ENCODE measurements at places on chromosomes 7 and 10.

- no peak for DNase-seq
Measured at GRCh38 chr7:90580051-90580450, 16.1 kb upstream of the CDK14 start.

DNA sequence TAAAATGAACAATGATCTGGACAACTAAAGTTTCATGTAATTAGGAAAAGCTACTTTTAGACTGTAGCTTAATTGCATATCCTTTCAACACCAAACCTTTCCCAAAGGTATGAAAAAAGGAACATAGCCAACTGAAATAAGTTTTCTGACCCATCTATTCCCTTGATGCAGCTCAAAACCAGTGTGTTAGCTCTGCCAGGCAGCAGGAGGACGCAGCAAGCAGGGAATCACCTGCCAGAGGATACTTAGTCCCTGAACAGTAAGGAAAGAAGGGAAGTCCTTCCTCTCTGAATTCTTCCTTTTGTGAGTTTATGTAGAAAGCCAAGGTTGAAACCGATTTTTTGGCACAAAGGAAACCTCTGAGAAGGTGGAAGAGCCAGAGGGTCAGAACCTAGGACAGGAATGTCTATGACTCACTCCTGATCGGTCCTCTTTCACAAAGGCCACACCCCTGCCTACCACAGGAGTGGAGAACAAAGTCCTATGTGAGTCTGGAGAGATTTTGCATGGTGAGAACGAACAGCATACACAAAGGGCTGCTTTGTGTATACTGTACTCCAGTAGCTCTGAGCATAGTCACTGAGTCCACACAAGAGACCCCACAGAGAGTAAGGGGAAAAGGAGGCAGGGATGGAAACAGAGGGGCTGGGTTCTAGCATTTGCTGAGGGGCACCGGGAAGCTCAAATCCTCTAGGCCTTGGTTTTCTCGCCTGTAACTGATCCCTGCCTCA lies 68.8 kb upstream of the GSDME start:
- no peak for DNase-seq

- DNase-seq = no peak
Measured at GRCh38 chr10:33402220-33403073, 68.0 kb upstream of the NRP1 start.

DNA sequence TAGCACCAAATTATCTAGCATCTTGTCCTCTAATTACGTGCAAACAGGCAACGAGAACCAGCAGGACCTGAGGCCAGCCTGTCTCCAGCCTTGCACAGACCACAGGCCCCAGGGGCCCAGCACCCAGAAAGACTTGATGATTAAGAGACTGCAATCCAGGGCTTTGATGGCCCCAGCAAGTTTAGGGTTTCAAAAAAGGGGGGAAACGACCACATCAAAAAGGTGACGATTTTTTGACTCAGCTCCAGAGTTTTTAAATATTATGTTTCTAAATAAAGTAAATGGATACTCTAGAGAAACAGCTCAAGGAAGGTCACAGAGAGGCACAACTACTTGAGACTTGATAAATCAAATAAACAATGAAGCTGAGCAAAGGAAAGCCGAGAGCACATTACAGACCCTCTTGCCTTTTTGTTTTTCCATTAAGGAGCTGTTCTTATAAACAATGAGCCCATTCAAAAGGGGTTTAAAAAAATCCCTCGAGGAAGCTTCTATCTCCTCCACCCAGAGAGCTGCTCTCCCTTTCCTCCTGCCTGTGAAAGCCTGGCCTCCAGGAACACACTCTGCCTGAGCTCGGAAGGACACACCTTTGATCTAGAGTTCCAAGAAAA lies 44.1 kb downstream of the GLI3 start:
- DNase-seq = no peak

GRCh38 chr7:139118805-139119485 lies 9.4 kb upstream of the ZC3HAV1 start:
- DNase-seq = no peak
